ENCODE measurements at places on chromosomes 11 and 22. TPM values are rescaled to one million over a fixed set of nuclear protein-coding genes. Genes with fewer than 3 reads are reported as not detected.

The ELMOD1 gene
- total RNA-seq = 0.33 TPM

The HBG1 gene
- not detected for total RNA-seq

The PHF21B gene
- total RNA-seq = 1.1 TPM

The CRYBB3 gene
- total RNA-seq = 0.22 TPM

The AGBL2 gene
- total RNA-seq = 1.7 TPM

The ANO9 gene
- total RNA-seq = 1.8 TPM

The CLMP gene
- total RNA-seq = 15.2 TPM

The ME3 gene
- total RNA-seq = 16.8 TPM

The CCDC116 gene
- total RNA-seq = 0.06 TPM

The MRGPRG gene
- not detected for total RNA-seq

The DBX1 gene
- not detected for total RNA-seq

The TSSK2 gene
- not detected for total RNA-seq

The MS4A12 gene
- not detected for total RNA-seq

The OPCML gene
- not detected for total RNA-seq

The RNF215 gene
- 19.7 TPM for total RNA-seq

The ATP5MG gene
- total RNA-seq = 186 TPM

The JHY gene
- 3.3 TPM for total RNA-seq

The TEX54 gene
- total RNA-seq = not detected

The ZC3H12C gene
- 10.1 TPM for total RNA-seq

The SLC22A9 gene
- total RNA-seq = not detected

The LDHAL6A gene
- not detected for total RNA-seq

The YPEL1 gene
- 0.23 TPM for total RNA-seq

The CST6 gene
- not detected for total RNA-seq

The OR4A16 gene
- not detected for total RNA-seq

The A4GALT gene
- total RNA-seq = 19.4 TPM

The APOL5 gene
- total RNA-seq = not detected

The KRTAP5-1 gene
- not detected for total RNA-seq

The SMIM38 gene
- 0.05 TPM for total RNA-seq

The TKFC gene
- total RNA-seq = 66.8 TPM

The BBS1 gene
- 9.3 TPM for total RNA-seq

The FAM181B gene
- total RNA-seq = 0.10 TPM

The SMCO4 gene
- total RNA-seq = 18.3 TPM

The OR52I1 gene
- total RNA-seq = not detected

The CD3D gene
- total RNA-seq = not detected

The FADD gene
- total RNA-seq = 67.8 TPM

All from A549 treated with CORT108297 at 1 μM for 4 hours (cell line).